Endothelial cell of umbilical vein (primary cell): ENCODE measurements at places on chromosomes 7 and 10. TPM values are rescaled to one million over a fixed set of nuclear protein-coding genes. Genes with fewer than 3 reads are reported as not detected.

DNA sequence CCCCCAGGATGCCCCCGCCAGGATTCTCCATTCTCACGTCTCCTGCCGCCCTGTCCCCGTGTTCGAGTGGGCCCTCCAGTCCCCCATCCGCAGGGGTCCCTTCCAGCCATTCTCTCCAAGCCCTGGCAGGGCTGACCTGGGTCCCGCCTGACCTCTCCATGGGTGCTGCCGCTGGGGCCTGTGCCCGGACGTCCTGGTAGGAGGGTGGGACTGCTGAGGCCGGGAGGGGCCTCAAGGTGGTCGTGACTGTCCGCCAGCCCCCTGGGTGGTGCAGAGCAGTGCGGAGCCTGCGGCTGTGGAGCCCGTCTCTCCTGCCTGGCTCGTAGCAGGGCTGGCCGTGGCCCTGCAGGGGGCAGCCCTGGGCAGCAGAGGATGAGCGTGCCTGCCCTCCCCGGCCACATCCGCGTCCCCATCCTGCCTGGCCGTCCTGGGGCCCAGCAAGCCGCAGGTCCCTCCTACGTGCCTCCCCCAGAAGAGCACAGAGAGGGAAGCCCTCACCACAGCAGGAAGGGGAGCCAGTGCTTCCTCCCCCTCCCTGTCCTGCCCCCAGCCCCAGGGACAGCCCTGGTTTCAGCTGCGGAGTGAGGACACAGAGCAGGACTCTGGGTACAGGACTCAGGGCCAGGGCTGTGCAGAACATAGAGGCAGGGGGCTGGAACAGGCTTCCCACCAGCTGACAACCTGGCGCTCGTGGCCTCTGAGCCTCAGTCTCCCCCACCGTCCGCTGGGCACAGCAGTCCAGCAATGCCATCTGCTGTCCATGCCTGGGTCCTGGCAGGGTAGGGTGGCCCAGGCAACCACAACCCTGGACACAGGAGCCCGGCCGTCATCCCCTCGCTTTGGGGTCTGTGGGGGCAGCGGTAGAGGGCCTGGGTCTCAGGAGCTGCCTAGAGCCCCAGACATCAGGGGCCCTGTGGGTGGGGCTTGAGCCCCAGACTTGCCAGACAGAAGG lies 1.5 kb upstream of the GRIFIN start:
- peak; percentile 53 for DNase-seq

DNA sequence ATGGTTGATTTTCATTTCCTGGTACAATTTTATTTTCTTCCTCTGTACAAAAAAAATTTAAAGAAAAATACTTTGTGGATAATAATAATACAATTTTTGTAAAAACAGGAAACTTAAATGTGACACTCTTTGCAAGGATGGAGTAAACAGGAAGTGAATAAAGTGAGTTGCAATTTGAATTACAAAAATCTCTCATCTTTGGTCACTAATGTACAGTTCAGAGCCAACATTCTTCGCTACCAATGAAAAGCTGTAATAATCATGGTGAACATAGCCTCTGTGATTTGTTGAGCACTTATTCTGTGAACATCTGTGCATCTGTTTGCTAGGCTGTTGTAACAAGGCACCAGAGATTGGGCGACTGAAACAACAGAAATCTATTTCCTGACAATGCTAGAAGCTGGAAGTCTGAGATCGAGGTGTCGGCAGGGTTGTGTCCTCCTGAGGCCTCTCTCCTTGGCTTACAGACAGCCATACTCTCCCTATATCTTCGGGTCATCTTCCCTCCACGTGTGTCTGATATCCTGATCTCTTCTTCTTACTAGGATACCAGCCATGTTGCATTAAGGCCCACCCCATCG lies 295.3 kb upstream of the KLF6 start:
- no peak for DNase-seq

DNA sequence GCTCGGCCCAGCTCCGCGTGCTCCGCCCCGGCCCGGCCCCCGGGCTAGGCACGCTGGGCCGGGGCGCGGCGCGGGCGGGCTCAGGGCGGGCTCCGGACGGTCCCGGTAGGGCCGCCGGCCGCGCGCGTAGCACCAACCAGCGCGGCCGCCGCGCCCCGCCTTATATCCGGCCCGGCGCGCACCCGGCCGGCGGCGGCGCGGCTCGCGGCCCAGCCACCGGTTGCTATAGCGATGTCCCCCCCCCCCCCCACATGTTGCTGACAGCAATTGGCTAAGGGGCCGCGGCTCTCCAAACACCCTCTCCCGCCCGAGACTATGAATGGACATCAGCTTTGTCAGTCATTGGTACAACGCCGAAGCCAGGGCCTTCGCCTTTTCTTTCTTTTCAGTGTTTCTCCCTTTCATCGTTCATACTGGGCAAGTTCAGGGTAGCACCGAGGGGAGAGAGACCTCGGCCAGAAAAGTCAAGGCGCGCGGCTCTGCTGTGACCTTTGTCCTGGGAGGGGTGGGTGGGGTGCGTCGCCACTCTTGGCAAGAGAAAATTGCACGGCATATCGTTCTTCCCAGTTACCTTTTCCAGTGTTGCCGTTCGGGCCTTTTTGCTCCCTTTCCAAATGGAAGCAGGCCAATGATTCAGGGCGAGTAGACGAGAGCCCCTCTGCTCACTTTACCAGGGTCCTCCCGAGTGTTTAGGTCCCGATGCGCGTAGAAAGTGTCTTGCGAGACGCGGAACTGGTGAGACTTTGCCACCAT lies 354.2 kb downstream of the DNAJB6 start:
- DNase-seq = peak; percentile 18

- no peak for DNase-seq
These were observed 329.2 kb downstream of the BBS9 start for GRCh38 chr7:33458581-33458980.

DNA sequence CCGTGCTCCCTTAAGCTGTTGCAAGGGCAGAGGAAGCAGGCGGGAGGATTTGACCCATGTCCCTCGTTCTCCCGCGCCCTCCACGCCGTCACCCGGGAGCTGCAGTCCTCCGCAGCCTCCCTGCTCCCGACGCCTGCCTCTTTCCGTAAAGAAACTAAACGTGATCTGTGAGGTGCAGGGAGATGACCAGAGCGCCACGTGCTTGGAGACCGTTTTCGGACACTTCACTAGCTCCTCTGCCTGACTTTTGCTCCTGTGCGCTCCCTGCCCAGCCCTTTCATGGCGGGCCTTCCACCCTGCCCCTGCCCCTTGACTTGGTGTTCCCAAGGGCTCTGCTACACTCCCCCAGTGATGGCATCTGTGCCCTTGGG lies 171.2 kb downstream of the LSM5 start:
- no peak for DNase-seq

DNA sequence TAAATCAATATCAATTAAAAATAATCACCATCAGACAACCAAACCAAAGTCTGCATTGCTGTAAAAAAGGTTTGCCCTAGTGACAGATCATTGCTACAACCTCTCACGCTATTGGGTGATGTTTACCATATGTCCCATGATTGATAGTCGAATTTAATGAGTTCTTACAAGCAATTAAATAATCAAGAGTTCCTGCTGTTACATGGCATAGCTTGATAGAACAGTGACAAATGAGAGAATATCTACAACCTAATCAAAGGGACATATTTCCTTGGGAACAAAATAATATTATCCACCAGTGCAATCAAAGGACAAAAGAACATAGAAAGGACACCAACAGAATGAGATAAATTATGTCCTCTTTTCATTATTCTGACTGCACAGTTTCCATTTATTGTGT lies 387.4 kb downstream of the ETV1 start:
- DNase-seq = no peak

- no peak for DNase-seq
These were observed 158.6 kb downstream of the ZEB1 start for GRCh38 chr10:31477584-31477983.

DNA sequence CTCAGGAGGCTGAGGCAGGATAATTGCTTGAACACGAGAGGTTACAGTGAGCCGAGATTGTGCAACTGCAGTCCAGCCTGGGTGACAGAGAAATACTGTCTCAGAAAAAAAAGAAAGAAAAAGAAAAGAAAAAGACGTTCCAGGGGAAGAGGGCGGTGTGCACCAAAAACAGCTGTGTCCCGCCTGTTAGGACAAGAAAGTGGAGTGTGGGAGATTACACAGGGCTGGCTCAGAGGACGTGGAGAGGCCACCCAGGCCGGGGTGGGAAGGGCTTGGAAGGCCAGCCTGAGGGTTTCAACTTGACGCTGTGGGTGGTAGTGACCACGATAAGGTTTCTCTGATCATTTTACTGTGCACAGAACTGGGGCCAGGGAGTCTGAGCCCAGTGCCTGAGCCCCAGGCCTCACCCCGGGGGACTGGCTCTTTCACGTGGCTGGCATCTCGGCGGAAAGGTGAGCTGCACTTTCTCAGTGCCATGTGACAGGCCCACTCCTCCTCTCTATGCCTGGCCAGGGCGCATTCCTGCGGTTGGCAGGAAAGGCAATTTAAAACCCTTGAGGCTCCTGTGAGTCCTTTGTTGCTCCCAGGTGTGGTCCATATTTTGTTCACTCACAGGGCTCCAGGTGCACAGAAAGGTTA lies 13.9 kb downstream of the RHBDD2 start:
- no peak for DNase-seq

DNA sequence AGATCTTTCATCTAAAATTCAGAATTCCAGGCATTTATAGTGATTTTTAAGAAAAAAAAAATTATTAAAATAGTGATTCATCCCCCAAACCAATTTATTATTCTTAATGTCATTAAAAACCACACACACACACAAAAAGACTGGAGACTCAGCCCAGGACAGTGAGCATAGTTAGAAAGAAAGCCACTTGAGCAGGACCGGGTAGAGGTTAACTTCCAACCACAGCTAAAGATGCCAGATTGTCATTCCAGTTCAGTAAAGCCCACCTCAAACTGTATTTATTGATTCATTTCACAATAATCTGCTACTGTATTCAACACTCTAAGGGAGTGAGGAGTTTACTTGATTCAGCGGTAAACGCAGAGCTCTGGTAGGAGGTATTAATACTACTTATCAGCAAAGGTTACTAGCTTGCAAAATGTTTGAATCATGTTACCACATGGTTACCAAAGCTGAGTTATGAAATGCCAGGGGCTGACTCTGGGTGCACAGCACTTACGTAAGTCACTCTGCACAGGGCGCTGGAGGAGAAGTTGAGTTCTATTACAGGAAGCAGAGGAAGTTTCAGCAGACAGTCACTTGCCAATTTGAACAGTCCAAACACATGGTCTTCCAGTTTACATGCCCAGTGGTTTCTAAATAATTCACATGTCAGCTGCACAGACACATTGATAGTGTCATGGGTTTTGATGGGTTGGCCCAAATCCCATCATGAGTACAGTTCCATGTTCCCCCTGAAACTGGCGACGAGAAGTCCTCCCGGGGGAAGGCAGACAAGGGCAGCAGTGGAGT lies 64.6 kb downstream of the KLF6 start:
- peak; percentile 14 for DNase-seq

GRCh38 chr10:92729886-92730285 lies 40.1 kb downstream of the HHEX start:
- DNase-seq = no peak

GRCh38 chr10:105359708-105360107 lies 718.6 kb downstream of the SORCS3 start:
- DNase-seq = no peak

DNA sequence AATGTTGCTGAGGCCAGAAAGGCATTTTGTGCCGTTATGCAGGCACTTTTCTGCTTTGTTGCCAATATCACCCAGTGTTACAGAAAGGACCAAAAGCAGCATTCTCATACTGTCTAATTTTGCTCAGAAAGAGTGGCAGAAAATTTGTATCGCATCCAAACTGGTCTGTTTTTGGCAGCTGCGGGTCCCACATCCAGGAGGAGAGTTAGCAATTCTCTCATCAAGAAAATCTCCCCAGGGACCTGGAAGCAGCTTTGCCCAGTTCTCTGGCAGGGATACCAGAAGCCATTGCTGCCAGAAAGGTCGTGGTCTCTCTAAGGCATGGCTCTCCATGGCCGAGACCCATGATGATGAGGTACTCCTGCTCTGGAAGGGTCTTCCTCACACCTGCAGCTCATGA lies 489.2 kb upstream of the ZMIZ1 start:
- no peak for DNase-seq

DNA sequence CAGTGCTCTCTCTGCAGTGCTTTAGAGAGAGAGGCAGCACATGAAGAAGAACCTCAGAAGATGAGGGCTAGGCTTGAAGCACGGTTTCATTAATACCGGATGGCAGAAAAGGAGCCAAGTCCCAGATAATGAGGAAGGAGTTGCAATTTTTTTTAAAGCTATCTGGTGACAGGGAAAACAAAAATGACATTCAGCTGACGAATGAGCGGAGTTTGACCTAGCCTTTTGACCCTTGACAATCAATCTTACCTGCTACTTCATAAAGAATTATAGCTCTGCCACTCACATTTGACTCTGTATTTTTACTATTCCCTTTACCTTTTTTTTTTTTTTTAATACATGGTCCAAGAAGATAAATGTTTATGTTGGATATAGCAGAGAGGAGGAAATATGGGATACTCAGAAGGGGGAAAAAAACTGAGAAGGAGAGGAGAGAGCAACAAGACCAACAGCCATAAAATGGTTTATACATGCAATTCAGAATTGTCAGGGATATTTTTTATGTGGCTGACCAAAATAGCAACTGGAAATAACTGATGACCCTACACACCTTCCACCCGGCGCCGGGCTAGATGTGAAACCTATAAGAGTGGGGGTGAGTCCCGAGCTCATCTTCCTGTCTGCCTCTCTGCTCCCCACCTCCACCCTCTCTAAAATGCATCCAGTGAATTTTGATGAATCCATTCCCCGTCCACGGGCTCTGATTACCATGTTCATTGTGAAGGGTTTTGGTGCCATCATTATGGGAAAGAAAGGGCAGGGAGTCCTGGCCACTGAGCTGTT lies 274.4 kb upstream of the YAE1 start:
- DNase-seq = no peak

GRCh38 chr10:120459185-120459584 lies 2.2 kb downstream of the PLPP4 start:
- DNase-seq = no peak

DNA sequence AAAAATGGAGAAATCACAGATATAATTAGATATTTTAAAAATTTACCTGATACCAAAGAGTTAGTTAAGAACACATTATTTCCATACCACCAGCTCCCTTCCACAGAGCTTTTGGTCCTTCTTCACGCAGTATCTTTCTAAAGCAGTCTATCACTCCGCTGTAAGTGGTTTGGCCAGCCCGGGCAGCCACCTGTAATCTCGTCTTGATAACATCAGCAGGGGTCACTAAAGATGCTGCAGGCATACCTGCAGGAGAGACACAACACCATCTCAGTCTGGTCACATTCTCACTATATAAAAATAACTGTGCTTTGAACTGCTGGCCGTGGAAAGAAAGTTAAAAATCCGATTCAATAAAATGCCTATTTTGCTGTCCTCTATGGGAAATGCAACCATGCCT lies 200.1 kb downstream of the SLC25A13 start:
- DNase-seq = no peak

- no peak for DNase-seq
These were observed 124.5 kb downstream of the AHR start for GRCh38 chr7:17422966-17423365.

GRCh38 chr10:79007421-79008319 lies 61.1 kb upstream of the ZMIZ1 start:
- DNase-seq = no peak

- no peak for DNase-seq
These were observed 591.9 kb upstream of the IGFBP3 start for GRCh38 chr7:46512891-46513413.

- no peak for DNase-seq
These were observed 4.5 kb downstream of the TMEM243 start for GRCh38 chr7:87215046-87215445.

GRCh38 chr10:107477266-107477665 lies 312.8 kb upstream of the SORCS1 start:
- no peak for DNase-seq

The FGL2 gene
- not detected in 2 replicates for polyA plus RNA-seq

The IFIT5 gene
- polyA plus RNA-seq = 0.97 and 1.0 TPM in 2 replicates

The CHN2 gene
- 0.56 and 1.4 TPM in 2 replicates for polyA plus RNA-seq

The GPER1 gene
- 2.3 and 3.1 TPM in 2 replicates for polyA plus RNA-seq

The KCNMA1 gene
- polyA plus RNA-seq = 0.10 and 0.14 TPM in 2 replicates

The TMEM236 gene
- 0.19 and 0.29 TPM in 2 replicates for polyA plus RNA-seq

The HSPA12A gene
- polyA plus RNA-seq = 0.24 and 0.29 TPM in 2 replicates

The MUC3A gene
- polyA plus RNA-seq = not detected in 2 replicates

The TMEM130 gene
- not detected in 2 replicates for polyA plus RNA-seq
